T-helper 1 cell (primary cell): ENCODE measurements at places on chromosomes 4 and X.

DNA sequence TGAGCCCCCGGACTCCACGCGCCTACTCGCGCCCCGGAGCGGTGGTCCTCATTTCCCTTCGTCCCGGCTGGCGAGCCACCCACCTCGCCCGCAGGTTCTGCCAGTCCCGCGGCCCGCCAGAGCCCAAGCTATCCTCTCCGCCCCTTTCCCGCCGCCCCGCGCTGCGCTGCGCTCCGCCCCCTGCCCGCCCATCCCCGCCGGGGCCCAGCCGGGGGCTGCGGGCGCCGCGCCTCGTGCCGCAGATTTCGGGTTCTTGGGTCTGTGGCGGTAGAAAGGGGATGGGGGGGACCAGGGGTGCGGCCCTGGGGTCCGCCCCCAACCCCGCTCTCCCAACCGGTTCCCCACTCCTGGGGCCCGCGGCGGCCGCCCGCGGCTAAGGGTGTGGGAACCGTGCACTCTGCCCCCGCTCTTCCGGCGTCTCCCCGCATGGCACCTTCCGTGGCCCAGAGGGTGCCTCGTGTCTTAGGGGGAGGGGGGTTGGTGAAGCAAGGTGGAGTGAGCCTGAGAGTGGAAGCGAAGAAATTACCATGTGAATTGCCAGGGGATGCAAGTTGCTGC lies 650.8 kb upstream of the DIPK2B start:
- DNase-seq = peak; percentile 11

GRCh38 chr4:8704632-8705031 lies 112.1 kb downstream of the CPZ start:
- DNase-seq = no peak

DNA sequence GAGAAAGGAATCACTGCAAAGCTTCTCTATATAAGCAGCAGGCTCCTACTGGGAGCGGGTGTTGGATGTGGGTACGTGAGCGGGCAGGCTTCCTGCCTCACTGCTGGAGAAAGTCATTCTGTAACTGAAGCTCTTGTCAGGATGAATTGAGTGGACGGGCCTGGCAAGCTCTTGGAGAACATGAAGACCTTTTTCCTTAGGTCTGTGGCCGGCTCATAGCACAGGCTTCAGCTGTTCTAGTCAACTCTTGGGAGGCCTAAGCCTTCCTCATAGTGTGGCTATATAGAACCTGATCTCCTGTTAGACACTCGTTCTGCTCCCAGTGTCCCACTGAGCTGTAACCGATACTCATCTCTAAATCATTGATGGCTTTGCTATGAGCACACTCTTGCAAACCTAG lies 108.2 kb upstream of the GPC4 start:
- DNase-seq = no peak

GRCh38 chr4:87060957-87061356 lies 126.1 kb downstream of the AFF1 start:
- no peak for DNase-seq

GRCh38 chr4:75498041-75498440 lies 16.2 kb downstream of the RCHY1 start:
- DNase-seq = no peak

DNA sequence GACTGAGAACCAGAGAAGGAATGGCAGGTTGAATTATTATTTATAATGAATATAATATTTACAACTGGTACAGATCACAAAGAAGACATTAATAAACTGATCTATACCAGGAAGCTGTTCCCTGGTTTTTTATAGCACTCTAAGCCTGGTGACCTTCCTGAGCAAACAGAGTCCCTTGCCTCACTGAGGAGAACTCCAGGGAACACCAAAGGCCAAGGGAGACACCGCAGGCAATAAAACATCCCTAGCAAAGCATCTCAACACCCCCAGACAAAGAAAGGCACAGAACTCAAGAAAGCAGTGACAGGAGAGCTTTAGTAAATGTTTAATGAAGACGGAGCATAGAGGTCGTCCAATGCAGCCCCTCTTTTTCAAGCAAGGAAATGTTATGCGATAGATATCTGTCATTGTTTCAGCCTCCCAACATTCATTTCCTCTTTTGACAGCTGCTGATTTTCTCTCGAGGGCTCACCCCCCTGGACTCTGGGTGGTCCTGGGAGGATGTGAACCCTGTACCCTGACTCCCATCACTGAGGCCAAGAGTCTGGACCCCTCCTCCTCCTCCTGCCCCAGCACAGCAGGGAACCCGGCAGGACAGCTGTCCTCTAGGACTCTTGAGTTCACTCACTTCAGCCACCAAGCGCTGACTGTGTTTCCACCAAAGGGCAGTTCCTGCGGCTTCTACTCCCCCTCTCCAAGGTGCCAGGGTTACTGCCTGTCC lies 342.5 kb upstream of the GATB start:
- no peak for DNase-seq

DNA sequence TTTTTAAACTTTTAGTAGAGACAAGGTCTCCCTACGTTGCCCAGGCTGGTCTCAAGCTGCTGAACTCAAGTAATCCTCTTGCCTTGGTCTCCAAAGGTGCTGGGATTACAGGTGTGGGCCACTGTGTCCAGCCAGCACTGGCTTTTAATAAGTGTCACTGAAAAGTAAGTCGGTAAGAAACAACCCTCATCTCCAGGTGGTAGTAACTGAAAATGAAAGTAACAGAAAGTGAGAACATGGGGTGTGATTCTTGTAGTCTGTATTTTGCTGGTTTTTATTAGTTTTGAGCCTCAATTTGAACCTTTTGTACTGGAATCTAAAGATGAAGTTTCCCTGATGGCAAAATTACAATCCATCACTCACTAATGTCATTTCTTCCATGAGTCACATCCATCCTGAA lies 238.1 kb upstream of the AGA start:
- no peak for DNase-seq

DNA sequence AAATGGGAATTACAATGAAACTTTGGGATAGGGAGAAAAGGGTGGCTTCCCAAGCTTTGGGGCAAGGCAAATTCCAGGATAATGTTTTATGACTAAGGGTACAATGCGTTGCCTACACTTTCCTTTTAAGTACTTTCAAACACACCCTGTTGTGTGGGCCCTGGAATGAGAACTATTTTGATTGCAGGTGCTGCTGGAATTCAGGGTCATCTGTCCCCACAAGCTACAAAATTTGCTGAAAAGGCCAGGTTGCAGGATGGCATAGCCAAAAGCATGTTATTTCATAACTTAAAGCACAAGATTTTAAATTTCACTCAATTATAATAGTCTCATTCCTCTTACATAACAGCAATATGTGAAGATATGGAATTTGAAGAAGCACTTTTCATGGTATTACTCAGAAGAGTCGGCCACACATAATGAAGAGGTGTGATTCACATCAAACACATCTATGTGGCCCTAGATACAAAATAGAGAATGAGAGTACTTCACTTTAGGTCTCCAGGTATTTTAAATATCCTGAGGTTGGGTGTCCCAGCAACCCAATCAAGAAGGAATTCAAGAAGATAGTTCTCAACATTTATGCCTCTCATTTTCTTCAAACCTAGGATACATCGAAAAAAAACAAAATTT lies 89.3 kb downstream of the APBB2 start:
- no peak for DNase-seq

DNA sequence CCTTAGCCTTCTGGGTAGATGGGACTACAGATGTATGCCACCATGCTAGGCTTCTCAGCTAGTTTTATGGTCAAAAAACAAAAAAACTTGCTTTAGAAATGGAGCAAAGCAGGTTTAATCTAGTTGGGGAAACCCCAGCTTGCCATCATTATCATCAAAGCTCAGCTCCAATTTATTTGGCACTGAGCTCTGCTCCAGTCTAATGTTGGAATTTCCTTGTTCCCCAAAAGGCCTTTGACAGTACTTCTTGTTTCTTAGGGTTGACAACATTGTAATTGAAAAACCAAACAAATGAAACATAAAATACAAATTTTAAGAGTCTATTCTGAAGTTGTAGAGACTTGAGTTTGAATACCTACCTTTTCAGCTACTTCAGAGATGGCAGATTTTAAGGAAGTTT lies 48.0 kb downstream of the MRPL1 start:
- no peak for DNase-seq

DNA sequence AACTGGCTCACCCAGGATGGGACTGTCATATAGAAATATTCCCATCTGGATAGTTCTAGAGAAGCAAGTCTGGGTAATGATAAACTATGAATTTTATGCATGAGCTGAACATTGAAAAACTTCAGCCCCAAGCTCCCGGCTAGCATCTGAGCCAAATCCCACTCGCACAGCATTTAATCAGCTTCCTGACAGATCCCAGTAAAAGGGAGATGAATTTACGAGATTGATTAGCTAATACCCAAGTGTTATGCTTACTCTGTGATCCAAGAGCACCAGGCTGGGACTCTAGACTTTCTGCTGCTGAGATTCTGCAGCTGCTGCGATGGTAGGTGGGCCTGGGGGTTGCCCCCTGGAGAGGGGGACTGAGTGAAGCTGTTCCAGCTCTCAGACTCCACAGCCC lies 28.0 kb downstream of the FRMPD3 start:
- no peak for DNase-seq

DNA sequence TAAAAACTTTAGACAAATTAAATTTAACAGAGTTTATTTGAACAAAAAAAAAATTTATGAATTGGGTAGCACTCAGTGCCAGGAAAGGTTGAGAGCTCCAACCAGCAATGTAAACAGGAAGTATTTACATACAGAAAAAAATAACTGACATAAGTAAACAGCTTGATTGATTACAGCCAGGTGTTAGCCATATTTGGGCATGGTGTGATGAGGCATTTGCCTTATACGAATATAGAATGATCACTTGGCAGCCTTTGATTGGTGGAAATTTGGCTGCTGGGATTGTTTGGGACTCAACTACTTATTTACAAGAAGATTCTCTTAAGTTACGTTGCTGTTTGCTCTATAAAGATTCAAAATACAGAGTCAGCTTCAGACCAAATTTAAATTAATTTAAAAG lies 172.0 kb downstream of the ADAM29 start:
- no peak for DNase-seq

- DNase-seq = no peak
These were observed 39.3 kb upstream of the TXK start for GRCh38 chr4:48173056-48173991.

GRCh38 chr4:85406185-85406584 lies 68.8 kb upstream of the ARHGAP24 start:
- DNase-seq = no peak

DNA sequence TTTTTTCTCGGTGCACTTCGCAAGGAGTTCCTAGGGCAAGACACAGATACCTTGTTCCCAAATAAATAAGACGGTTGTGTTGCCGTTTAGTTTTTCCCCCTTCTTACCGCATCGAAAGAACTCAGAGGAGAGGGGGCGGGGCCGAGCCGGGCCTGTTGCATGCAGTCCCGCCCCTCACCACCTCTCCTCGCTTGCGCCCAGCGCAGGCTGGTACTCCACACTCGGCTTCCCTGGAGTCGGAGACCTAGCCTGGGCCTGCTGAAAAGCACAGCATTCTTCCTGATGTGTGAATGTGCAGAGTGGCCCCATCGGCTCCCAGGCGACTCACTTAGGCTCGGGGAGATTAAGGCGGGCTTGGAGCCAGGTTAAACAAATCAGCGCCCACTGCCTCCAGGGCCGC lies 26.1 kb upstream of the VMA21 start:
- no peak for DNase-seq

- DNase-seq = no peak
These were observed 259.0 kb downstream of the FAT4 start for GRCh38 chr4:125573786-125574185.

DNA sequence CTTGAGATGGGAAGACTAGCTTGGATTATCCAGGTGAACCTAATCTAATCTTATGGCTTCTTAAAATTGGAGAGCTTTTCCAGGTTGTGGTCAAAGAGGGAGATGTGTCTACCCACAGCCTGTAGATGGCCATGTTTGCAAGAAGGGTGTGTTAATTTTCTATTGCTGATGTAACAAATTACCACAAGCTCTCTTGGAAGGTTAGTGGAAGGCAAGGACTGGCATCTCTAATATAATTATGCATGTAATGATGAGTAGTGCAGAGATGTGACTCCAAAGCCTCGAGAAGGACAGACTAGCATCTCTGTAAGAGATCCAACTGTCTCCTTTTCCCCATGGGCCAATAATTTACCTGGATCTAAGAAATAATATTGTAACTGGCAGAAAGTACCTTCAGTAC lies 3.2 kb upstream of the ADH1B start:
- DNase-seq = no peak

GRCh38 chr4:83171436-83172039 lies 57.0 kb upstream of the PLAC8 start:
- DNase-seq = no peak

DNA sequence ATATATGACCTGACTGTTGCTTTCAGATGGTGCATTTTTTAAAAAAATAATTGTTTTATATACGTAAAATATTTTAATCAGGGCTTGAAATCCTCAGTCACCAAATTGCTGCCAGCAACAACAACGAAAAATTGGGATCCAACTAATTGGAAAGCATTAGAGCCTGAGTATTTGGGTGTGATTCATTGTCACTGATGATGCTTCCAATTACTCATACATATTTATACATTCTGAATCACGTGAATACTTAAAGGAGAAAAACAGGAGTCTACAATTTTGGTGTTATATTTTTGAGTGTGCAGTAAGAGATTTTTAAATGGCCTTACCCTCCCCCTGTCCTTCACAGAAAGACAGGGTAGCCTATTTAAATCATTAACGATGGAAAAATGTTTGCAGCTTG lies 765.6 kb upstream of the TENM3 start:
- no peak for DNase-seq

DNA sequence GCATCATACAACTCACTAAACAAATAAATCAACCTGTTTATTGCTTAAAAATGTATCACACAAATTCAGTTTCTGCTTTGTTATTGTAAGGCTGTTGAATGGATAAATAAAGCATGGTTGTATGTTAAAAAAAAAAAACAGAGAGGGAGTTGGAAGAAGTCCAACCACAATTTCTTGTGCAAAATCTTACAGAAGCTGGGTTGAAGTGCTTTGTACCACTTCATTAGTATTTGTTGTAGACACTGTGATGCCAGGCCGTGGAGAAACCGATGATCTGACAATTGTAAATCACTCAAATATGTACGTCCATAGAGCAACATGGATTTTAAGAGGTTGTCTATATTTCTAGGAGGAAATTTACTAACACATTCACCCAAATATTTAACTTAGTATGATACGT lies 132.6 kb upstream of the MXRA5 start:
- DNase-seq = no peak

DNA sequence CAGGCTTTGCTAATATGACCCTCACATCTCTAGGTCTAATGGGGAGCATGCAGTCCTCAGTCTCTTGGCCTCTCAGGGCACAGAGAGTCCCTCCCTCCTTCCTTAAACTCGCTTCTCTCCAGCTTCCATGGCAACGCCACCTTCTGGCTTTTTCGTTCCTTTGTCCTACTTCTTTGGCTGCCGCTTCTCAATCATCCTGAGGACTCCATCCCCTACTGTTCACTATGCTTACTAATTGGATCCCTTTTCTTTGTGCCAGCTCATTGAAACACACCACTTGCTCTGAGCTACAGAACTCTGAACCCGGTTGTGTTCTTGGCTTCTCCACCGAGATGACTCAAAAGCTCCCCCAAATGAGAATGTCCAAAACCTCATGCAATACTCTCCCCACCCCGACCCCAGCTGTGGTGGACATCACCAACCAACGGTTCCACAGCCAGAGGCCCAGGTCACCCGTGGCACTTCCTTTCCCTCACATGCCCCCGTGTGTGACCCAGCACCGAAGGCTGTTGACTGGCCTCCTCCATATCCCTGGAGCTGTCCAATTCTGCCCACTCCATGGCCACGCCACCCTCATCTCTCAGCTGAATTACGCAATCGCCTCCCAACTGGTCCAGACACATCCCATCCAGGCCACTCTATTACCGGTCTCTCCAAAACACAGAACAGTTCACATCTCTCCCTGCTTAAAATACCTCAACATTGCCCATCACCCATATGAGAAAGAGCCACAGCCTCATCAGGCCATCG lies 34.7 kb downstream of the CRMP1 start:
- DNase-seq = no peak
